RWPE2 (cell line): ENCODE measurements at places on chromosomes 6 and 20.

GRCh38 chr6:146593986-146594385 lies 4.8 kb upstream of the ADGB start:
- DNase-seq = no peak

DNA sequence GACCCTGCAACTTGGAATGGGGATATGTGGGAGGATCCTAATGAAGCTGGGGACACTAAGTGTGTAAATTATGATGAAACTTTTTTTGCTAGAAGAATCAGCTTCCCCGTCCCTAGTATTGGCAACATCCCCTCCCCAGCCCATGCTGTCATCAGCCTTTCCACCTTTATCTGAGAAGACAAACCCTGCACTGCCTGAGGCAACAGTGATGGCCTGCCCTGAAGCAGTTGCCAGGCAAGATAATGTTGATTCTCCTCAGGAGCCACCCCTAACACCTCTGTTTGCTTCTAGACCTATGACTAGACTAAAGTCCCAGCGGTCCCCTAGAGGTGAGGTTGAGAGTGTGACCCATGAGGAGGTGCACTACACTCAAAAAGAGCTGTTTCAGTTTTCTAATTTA lies 27.1 kb downstream of the MICA start:
- no peak for DNase-seq

- DNase-seq = no peak
Observed at GRCh38 chr20:21570285-21570992, 56.6 kb upstream of the NKX2-2 start.

DNA sequence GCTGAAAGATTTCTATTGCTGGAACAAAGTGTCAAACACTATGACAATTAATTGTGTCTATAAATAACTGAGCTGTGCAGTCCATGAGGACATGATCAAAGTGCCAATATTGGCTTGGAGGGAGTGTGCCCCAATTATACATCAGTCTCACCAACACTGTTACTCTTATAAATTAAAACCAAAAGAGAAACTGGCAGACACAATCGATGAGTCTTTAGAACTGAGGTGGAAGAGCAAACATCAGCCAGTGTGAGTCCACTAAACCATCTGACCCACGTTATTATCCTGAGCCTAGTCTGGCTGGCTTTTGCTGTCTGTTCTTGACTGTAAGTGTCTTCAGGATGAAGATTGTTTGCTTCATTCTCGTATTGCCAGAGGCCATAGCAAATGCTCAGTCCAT lies 98.9 kb downstream of the OLIG3 start:
- DNase-seq = no peak

DNA sequence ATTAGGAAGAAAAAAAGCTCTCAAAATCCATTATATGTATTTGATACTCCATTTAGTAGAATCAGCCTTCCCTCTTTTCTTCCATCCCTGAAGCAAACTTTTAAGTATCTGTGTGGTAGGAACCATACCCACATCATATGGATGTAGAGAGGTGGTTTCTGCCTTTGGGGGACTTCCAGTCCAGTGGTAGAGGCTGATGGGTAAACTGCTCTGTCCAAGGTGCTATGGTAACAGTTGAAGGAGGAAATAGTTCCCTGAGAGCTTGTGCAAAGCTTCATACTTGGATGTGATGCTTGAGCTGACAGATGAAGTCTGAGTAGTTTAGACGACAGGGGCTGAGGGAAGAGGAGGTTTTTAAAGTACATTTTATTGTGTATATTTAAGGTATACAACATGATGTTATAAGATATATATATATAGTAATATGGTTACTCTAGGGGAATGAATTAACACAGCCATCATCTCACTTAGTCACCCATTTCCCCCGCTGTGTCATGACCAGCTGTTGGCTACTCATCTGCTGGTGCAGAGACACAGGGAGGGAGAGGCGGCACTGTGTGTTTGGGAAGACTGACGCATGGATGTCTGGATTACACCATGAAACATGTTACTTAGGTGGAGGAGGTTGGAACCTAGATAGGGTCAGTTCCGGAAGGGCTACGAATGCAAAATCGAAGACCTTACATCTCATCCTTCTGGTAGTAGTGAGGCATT lies 185.2 kb downstream of the FARS2 start:
- DNase-seq = no peak

- no peak for DNase-seq
Observed at GRCh38 chr6:37373822-37374471, 20.2 kb downstream of the RNF8 start.

DNA sequence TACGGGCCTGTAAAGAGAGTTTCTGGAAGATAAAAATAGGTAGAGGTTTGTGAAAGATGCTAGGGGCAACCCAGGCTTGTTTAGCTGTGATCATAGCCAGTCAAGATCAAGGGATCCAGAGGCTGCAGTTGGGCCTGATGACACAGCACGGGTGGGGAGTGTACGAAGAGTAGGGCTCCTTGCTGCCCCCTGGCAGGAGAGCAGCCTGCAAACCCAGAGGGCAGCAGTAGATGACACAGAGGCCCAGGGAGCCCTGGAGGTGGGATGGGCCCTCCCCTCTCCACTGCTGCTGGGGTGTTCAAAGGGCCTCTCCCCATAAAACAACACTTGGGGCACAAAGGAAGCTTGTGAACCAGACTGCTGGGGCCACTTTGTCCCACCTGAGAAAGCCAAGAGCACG lies 47.2 kb downstream of the VEGFA start:
- no peak for DNase-seq
